ENCODE measurements at places on chromosomes 11 and 22.
A peak's percentile ranks its signal among the peaks of the same experiment; 100 is the strongest.

DNA sequence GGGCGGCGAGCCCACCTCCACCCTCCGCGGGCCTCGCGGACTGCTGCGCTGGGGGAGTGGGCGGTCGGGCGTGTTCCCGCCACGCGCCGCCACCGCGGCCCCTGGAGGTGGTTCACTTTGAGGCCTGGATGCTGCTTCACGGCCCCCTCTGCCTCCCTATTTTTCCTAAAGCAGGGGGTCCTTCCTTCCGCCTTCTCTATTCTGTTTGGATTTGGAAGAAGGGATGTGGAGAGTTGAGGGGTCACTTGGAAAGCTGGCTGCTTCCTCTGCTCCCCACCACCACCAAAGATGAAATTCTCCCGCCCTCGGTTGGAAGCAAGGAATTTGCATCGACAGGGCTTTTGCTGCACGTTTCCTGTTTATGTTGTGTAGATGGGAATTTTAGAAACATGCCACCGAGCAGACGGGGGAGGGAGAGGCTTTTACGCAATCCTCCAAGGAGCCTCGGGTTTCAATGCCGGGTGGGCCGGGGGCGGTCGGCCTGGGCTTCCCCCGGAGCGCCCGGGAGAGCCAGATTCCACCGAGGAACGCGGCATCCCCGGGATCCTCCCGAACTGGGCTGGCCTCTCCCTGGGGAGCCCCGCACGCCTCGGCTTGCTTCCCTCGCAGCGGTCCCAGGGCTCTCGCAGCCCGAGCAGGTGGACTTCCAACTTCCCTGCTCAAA lies 403 bp upstream of the SBF2 start:
- DNase-seq, result no peak

DNA sequence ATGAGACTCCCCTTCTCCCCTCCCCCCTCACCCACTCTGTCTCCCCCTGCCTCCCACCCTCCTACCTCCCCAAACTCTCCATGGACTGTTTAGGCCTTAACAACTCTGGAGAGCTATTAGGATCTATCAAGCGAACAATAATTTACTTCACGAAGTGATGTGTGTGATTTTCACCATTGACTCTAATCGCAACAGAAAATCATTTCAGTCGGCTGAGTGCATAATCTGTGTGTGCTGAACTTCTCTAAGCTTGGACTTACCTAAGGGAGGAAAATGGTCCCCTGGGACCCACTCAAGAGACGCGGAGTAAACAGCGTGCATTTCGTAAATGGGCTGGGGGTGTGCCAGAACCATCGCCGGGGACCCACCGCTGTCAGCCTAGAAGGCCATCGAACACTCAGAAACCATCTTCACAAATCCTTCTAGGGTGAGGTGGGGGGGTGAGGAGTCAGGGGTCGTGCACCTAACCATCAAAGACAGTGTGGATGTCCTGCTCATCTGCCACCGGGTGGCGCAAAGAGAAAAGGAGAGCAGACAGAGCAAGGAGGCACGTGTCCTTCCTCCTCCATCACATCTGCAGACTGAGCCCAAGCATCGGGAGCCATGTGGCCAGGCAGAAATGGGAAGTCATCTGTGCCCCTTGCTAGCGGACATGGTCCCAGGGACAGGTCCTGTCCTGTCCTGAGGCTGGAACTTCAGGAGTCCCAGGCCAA lies 62.1 kb upstream of the NUP50 start:
- peak; percentile 59 for DNase-seq

DNA sequence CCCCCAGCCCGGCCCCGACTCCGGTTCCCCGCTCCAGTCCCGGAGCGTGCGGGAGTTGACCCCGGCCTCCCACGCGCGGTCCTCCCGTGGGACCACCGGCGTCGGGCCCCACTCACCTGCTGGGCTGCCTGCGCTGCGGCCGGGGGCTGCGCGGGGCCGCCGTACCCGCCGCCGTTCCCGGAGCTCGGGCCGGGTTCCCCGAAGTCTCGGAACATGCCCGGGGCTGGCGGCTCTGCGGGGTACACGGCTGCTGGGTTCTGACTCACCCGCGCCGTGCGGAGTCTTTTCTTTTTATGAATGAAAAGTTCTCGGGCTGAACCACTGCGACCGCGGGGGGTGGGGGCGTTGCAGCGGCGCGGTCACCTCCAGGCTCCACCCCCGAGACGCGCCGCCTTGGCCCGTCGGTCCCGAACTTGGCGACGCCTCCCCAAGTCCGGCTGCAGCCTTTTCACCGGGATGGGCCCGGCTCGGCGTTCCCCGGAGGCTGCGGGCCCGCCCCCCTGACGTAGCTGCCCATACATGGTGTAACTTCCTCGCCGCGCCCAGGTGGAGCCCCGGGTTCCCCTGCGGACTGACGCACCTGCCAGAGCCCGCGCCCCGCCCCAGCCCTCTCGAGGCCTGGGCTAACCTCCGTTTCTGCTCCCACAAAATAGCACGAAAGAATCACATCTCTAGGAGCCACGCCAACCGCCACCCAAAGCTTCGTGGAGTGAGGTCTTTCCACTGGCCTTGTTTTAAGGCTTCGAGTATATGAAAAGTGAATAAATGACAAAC lies at the start of gene FOSL1:
Gene FOSL1 (minus strand): TSS at position 264 of the 774 bp plus-strand sequence. CDS start 49 bp downstream, at position 215.
- DNase-seq, result peak; percentile 76

DNA sequence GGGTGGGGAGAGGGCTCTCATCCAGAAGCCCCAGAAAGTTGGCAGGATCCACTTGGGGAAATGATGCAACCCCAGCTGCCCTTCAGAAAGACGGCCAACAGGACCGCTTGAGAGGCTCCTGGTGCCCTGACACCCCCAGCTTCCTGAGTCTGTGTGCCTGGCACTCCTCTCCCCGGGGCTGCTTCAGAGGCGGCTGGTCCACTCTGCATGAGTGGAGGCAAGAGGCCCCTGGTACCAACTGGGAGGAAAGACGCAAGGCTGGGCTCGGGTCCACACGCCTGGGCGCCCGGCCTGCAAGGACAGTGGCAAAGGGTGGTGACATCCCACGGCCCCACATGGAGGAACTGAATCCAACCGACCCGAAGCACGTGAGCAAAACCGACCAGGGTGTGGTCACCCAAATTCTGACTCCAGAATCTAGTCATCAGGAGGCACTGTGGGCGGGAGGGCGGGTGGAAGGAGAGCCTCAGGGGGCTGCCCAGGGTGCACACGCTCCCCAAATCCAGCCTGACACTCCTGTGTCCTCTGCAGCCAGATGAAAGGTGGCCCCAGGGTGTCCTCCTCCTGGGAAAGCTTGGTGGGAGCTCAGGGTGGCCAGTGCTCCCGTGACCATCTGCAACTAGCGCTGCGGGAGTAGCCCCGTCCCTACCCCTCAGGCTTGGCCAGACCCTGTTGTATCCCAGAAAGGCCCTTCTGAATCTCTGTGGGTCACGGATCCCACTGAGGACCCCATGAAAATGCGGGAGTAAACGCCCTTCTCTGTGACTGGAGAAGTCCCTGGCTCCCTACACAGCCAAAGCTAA lies 3.7 kb downstream of the RNH1 start:
- no peak for DNase-seq

DNA sequence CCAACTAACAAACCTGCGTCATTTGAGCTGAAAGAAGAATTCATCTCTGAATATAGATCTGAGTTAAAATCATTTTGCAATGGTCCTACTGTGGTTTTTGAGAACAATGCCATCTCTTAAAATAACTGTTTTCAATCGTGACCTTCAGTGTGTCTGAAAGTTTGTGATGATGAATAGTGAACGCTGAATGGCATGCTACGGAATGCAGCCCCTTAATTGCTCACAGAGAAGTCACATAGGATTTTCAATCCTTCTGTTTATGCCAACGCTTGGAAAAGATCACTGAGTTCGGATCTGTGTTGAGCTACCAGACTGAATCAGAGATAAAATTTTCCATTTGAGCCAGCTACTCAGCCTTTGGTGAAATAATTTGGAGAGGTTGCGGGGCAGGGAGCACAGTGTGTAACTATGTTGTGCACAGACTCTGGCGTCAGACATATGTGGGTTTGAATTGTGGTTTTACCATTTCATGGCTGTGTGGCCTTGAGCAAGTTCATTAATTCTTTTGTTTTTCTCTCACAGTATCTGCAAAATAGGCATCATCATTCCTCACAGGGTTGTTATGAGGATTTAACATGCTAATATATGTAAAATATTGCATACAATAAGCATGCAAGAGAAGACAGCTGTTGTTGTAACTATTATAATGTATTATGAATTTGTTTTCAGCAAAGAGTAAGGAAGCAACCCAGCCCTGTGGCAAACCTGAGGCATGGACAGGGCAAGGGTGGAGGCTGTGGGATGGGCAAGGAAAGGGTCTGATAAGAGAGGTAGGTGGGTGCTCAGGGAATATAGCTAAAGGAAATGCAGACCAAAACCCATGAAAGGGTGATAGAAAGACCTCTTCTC lies 679.9 kb downstream of the KCNA4 start:
- DNase-seq, result no peak
